ENCODE measurements at places on chromosomes 11 and 22.
A peak's percentile ranks its signal among the peaks of the same experiment; 100 is the strongest.

GRCh38 chr11:121929581-121929980, 186.4 kb downstream of the BLID start:
- DNase-seq, result no peak

DNA sequence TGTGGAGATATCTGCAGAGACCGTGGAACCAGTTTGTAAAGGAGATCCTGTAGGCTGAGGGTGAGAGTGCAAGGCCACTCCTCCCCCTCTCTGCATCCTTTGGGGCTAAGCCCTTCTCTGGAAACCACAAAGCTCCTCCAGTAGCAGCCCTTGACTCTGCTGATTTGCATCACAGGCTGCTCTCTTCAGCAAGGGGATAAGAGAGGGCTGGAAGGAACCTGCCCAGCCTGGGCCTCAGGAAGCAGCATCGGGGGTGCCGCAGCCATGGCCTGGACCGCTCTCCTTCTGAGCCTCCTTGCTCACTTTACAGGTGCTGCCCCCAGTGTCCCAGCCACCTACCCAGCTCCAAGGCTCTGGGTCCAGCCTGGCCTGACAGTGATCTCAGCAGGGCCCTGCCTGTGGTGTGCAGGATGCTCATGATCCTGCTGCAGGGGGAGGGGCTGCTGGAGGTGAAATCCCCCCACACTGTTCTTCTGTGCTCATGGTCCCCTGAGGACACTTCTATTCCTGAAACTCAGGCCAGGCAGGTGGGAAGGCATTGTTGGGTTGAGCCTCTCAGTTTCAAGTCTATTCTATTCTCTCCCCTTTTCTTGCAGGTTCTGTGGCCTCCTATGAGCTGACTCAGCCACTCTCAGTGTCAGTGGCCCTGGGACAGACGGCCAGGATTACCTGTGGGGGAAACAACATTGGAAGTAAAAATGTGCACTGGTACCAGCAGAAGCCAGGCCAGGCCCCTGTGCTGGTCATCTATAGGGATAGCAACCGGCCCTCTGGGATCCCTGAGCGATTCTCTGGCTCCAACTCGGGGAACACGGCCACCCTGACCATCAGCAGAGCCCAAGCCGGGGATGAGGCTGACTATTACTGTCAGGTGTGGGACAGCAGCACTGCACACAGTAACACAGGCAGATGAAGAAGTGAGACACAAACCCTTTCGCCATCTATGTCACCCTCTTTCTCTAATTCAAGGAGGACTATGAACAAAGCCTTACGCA, 68.5 kb upstream of the IGLL5 start:
- peak; percentile 53 for DNase-seq

- no peak for DNase-seq
Measured at GRCh38 chr11:98056945-98057344, 963.8 kb upstream of the CNTN5 start.

DNA sequence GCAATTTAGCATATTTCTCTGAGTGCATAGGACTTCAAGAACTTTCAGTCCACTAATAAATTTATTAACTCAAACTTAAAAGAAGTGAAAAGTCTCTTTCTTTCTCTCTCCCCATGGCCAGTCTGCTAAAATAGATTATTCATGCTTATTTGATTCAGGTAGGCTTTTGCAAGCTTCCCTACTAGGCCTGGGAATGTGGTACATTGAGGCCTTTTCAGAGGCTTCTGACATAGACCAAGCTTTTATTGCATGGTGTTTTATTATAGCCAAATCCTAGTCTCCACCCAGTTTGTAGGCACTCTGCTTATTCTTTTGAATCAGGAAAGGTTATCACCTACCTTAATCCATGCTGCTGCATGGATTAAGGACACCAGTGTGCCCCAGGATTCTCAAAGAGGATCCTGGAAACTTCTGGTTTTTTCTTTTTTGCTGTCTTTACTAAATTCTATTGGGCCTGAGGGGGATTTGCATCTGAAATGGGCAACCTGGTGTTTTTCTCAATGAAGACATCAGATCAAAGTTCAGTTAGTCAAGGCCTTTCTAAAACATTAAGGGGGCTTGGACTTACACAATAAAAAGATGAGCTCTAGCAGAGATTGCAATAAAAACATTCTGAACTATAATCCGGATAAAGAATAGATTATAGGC, 92.2 kb downstream of the ELP4 start:
- no peak for DNase-seq

GRCh38 chr22:39522567-39523300, 2.4 kb downstream of the ATF4 start:
- peak; percentile 43 for DNase-seq

All from CD4-positive, alpha-beta T cell treated with Interleukin-21 for 1 hour (primary cell).